Suppressor macrophage treated with lipopolysaccharide for 4 hours (primary cell): ENCODE measurements at places on chromosomes 12 and 14.

DNA sequence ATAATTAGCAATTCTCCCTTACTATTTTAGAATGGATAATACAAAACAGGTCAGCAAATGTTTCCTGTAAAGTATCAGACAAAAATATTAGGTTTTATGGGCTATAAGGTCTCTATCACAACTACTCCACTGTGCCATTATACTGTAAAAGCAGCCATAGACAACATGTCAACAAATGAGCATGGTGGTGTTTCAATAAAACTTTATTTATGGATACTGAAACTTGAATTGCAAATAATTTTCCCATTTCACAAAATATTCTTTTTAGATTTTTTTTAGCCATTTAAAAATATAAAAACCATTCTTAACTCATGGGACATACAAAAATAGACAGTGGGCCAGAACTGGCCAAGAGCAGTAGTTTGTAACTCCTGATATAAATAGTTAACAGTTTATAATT, 15.4 kb downstream of the RECQL start:
- DNase-seq = no peak

GRCh38 chr12:44362947-44363346, 513.2 kb downstream of the NELL2 start:
- no peak for DNase-seq

- DNase-seq = no peak
Observed at GRCh38 chr14:62369919-62370560, 607.8 kb downstream of the SNAPC1 start.

GRCh38 chr14:27506272-27506671, 908.4 kb upstream of the NOVA1 start:
- DNase-seq = no peak

- no peak for DNase-seq
Observed at GRCh38 chr14:102925646-102926045, 3.2 kb downstream of the AMN start.

- DNase-seq = peak; percentile 69
Observed at GRCh38 chr12:47820631-47821345, 1.1 kb upstream of the HDAC7 start.

DNA sequence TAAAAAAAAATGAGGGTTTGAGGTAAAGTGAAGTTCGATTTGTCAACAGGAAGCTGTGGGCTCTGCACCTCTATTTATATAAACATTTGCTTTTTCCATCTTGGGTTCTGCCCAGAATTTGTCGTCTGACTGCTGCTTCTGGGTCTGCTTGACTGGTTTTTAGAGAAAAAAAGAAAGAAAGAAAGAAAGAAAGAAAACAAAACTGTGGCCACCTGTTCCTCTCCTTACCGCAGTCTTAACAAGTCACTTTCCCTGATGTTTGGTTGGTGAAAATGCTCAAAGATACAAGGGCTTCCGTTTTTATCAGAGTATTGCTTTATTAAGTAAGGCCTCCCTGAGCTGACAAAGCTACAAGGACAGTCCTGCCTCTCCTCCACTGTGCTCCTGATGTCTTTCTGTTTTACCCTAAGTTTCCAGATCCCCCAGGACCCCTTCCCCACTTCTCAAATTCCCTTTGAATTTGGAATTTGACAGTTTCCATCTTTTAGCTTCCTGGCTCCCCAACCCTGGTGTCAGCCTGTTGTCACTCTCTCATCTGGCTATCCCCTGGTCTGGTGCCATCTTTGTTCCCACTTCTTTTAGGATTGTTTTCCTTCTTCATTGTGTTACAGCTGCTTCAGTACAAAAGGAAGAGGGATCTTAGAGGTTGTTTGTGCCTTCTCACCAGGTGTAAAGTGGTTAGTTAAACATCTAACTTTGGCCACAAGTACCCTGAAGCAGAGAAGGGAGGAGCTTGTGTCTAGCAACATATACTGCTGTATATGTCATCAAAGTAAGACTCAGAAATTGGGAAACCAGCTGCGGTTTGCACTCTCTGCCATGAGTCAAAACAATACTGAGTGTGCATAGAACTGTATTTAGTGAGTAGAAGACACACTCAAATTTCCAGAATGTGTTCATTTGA, 18.0 kb downstream of the MFAP5 start:
- DNase-seq = peak; percentile 33

- peak; percentile 58 for DNase-seq
Observed at GRCh38 chr12:5003025-5003666, 40.5 kb upstream of the KCNA5 start.

GRCh38 chr12:115801871-115802270, 475.6 kb downstream of the MED13L start:
- DNase-seq = no peak

DNA sequence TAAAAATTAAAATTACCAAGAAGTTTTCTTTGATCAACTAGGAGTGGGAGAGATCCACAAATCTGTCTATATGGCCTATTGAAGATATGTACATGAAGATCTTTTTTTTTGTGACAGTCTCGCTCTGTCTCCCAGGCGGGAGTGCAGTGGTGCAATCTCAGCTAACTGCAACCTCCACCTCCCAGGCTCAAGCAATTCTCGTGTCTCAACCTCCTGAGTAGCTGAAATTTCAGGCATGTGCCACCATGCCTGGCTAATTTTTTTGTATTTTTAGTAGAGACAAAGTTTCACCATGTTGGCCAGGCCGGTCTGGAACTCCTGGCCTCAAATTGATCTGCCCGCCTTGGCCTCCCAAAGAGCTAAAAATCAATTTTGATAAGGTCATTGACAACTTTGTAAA, 4.6 kb upstream of the NFATC4 start:
- DNase-seq = no peak

DNA sequence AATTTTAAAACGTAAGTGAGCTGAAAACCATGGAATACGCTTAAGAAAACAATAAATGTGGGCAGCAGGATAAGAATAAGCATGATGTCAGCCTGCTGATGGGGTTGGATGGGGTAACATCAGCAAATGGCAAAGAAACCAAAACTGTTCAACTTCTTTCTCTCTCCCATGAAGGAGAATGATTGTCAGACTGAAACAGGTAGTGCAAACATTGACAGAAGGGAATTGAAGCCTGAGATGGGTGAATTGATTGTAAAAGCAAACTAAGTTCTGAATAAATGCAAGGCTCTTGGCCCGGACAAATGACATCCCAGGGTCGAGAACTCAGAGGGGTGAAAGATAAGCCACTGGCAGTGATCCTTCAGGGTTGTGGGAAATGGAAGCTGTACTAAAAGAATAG, 182.6 kb downstream of the ETV6 start:
- peak; percentile 91 for DNase-seq

DNA sequence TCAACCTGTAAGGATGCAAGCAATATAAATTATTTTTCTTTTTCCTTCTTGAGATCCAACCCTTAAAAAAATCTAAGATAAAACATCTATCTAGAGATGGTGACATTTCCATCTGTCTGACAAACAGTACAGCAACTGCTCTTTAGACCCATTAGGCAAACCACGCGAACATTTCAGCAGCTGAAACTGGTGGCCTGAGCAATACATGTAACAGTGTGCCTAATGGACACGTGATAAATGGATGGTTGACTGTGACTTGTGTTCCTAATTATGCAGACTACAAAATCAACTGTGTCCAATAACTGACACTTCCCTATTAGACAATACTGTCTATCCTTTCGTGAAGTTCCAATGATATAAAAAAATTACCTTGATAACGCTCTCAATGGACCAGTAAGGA, 18.9 kb downstream of the E2F7 start:
- DNase-seq = no peak

- no peak for DNase-seq
Observed at GRCh38 chr12:69570000-69570516, 15.2 kb upstream of the CCT2 start.

GRCh38 chr12:88367231-88367630, 213.0 kb downstream of the KITLG start:
- DNase-seq = peak; percentile 15

GRCh38 chr14:88535149-88535548, 19.7 kb downstream of the PTPN21 start:
- DNase-seq = peak; percentile 56

DNA sequence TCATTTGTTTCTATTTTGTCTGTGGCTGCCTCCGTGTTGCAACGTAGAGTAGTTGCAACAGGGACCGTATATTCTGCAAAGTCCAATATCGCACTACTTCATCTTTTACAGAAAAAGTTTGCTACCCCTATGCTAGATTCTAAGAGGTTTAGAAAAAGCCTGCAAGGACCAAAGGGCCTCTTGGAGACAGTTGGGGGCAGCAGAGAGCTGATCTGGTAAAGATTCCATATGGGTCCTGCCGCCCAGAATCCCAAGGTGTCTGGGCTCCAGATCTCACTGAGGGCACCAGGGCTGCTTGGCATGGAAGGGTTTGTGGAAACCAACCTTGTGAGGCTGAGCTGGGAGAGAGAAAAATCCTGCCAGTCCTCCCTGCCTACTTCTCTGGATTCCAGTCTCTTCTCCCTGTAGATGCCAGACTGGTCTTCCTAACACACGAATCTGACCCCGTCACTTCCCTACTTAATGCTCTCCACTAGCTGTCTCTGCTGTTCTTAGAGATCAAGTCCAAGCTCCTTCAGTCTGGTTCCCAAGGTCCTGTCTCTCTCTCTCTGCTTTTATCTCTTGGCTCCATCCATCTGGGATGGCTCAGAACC, 74.6 kb downstream of the GLRX5 start:
- DNase-seq = peak; percentile 27

GRCh38 chr12:39906237-39906636, 199.6 kb downstream of the SLC2A13 start:
- no peak for DNase-seq

DNA sequence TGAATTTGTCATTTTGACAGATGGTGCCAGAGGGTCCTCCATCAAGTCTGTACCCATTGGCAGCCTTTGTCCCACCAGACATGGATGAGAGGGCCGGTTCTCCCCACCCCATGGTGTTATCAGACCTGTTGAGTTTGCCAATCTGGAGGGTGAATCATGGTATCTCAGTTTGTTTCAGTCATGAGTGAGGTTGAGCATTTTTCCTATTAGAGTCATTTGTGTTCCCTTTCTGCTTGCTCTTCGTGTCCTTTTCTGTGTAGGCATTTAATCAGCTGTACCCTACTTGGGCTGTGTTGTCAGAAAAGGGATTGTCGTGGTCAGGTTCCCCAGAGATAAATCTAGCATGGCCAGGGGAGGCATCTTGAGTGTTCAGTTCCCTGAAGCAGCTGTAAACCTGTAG, 30.5 kb downstream of the SLC24A4 start:
- no peak for DNase-seq
